Hepatocyte (in vitro differentiated cells): ENCODE measurements at places on chromosomes 4 and X. TPM values are rescaled to one million over a fixed set of nuclear protein-coding genes. Genes with fewer than 3 reads are reported as not detected.

DNA sequence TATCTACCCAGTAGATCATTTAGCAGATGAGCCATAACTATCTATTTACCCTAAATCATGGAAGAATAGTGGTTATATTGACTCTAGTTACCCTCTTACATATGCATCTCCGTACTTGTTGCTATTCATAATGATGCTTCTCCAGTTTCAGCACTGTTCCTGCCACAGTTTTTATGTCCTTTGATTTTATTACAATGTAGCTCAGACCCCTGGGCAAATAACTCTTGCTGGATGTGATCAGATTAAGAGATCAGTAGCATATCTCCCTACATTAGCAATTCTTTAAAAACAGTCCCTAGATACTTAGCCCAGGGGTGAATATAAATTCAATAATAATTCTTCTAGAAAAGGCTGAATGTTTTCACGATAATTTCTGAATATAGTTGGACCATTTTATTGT lies 696.5 kb downstream of the ADGRL3 start:
- DNase-seq: no peak
- H3K4me3 ChIP-seq: no peak overlapping the region
- H3K27ac ChIP-seq: no peak overlapping the region
- peaks cover 3% of the 10 kb centered on the region for H3K27me3 ChIP-seq
- H3K36me3 ChIP-seq: no peaks in the 10 kb centered on the region

Gene SOWAHD
- polyA plus RNA-seq: 1.3 and 2.0 TPM in 2 replicates

GRCh38 chr4:18109676-18110075 lies 88.1 kb upstream of the LCORL start:
- peaks cover 2% of the 10 kb centered on the region for H3K4me1 ChIP-seq
- no peak overlapping the region for H3K27ac ChIP-seq
- H3K4me3 ChIP-seq: no peak overlapping the region

- H3K27me3 ChIP-seq: no peaks in the 10 kb centered on the region
- no peaks in the 10 kb centered on the region for H3K4me1 ChIP-seq
- H3K4me3 ChIP-seq: no peak overlapping the region
- H3K36me3 ChIP-seq: no peaks in the 10 kb centered on the region
- H3K27ac ChIP-seq: no peak overlapping the region
- DNase-seq: no peak
These were observed 41.4 kb upstream of the CHRDL1 start for GRCh38 chrX:110836982-110837381.

- H3K27me3 ChIP-seq: no peaks in the 10 kb centered on the region
- no peak overlapping the region for H3K4me3 ChIP-seq
- no peak overlapping the region for H3K27ac ChIP-seq
These were observed 27.4 kb upstream of the CLDN24 start for GRCh38 chr4:183349673-183350072.

DNA sequence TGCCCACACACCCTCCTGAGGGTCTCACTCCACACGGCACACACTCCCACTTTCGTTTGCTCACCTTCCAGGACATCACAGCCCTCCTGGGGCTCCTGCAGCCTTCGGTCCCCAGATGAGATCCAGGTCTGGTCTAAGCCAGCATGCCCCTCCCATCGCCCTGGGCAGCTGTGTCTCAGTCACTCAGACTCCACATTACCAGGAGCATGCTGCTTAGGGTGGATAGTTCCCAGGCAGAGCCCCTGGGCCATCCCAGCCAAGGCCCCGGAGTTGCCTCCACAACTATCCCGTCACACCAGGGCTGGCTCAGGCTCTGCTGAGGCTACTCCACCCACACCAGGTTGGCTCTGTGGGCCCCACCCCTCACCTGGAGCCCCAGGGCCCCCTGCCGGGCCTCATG lies 50.4 kb upstream of the PSAPL1 start:
- DNase-seq: no peak
- no peaks in the 10 kb centered on the region for H3K4me1 ChIP-seq
- no peaks in the 10 kb centered on the region for H3K36me3 ChIP-seq
- no peak overlapping the region for H3K27ac ChIP-seq
- H3K27me3 ChIP-seq: no peaks in the 10 kb centered on the region

Gene FREM3
- 0.64 TPM in 1 of 2 replicates, not detected in the other for polyA plus RNA-seq

DNA sequence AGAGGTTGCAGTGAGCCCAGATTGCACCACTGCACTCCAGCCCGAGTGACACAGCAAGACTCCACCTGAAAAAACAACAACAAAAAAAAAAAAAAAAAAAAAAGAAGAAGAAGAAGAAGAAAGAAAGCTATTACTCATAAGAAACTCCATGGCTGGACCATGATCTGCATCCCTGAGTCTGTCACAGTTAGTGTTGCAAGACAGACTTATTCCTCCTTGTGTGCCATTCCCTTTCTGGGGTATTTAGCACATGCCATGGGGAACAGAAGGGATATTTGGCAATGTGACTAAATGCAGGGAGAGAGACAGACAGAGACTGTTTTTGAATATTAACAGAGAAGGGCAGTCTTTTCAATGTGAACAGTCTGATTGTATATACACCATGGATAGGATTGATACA lies 16.7 kb upstream of the PDS5A start:
- H3K36me3 ChIP-seq: no peaks in the 10 kb centered on the region
- no peak for DNase-seq
- no peaks in the 10 kb centered on the region for H3K27me3 ChIP-seq
- no peak overlapping the region for H3K27ac ChIP-seq
- H3K4me1 ChIP-seq: no peaks in the 10 kb centered on the region

DNA sequence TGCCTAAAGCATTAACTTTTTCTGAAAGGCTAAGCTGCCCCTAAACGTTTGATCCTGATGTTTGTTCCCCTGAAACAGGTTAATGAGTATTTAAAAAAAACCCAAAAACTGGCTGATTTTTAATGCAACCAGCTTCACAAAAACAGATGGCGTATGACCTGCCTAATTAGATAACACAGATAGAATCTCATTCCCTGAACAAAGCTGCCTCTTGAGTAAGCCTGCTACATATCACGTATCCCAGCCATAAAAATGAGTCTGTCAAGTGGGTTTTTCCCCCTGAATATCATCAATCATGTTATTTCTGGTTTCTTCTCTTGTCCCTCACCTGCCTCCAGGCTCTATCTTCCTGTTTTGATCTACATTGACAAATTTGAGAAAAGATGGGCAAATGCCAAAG lies 154.2 kb upstream of the FAM9B start:
- H3K27ac ChIP-seq: no peak overlapping the region
- H3K4me3 ChIP-seq: no peak overlapping the region
- H3K36me3 ChIP-seq: no peaks in the 10 kb centered on the region
- H3K27me3 ChIP-seq: no peaks in the 10 kb centered on the region
- no peaks in the 10 kb centered on the region for H3K4me1 ChIP-seq

GRCh38 chr4:169059306-169060211 lies 49.5 kb upstream of the CBR4 start:
- no peak for DNase-seq
- H3K27ac ChIP-seq: no peak overlapping the region

Gene TRPC3
- 1.9 and 2.7 TPM in 2 replicates for polyA plus RNA-seq

Gene SHROOM4
- 1.6 and 2.8 TPM in 2 replicates for polyA plus RNA-seq

DNA sequence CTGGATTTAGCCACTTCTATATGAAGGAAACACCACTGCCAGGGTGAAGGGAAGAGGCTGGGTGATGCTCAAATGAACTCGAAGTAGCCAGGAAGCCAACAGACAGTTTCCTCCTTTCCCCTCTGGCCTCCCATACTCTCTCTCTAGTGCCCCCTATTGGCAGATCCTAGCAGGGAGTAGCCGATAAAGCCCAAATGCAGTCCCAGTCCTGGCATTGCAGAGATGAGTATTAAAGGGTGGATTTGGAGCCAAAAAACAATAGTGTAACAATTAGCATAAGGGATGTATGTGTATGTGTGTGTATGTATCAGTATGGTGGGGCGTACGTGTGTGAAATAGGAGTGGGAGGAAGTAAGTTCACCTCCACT lies 213.8 kb upstream of the LDB2 start:
- no peak overlapping the region for H3K27ac ChIP-seq
- H3K4me1 ChIP-seq: no peaks in the 10 kb centered on the region
- peak; percentile 13 for DNase-seq
- H3K4me3 ChIP-seq: no peak overlapping the region
- H3K27me3 ChIP-seq: no peaks in the 10 kb centered on the region

Gene HSD17B13
- 0.30 and 0.81 TPM in 2 replicates for polyA plus RNA-seq

DNA sequence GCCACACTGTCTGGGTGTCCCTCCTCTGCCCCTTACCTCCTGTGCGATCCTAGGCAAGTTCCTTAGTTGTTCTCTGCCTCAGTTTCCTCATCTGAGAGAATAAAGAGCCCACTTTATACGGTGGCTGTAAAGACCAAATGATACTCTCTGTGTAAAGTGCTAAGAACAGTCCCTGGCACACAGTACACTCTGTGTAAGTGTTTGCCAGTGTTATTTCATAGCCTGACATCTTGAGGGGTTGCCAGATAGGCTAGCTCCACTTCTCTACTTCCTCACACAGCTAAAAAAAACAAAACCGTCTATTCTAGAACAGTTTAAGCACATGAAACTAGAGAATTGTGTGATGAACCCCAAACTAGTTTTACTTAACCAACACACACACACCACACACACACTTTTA lies 17.1 kb downstream of the SPON2 start:
- peaks cover 5% of the 10 kb centered on the region for H3K4me1 ChIP-seq
- H3K36me3 ChIP-seq: no peaks in the 10 kb centered on the region
- no peak for DNase-seq
- H3K27ac ChIP-seq: no peak overlapping the region
- no peaks in the 10 kb centered on the region for H3K27me3 ChIP-seq

DNA sequence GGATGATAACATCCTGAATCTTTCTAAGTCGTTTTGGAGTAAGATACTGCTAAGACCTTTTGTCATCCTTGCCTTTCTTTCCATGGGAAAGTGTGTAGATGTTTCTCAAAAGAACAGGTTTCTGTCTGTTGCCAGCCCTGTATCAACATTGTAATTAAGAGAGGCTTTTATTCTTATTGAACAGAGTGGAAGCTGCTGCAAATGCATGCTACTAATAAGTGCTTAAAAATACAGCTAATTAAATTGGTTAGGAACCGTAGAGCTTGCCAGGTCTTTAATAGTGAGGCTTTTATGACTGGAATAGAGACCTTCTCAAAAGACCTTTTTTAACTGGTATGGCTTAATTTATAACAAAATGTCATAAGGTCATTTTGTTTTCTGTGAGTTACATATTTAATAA lies 34.4 kb downstream of the INTU start:
- no peaks in the 10 kb centered on the region for H3K4me1 ChIP-seq
- DNase-seq: no peak
- H3K27me3 ChIP-seq: no peaks in the 10 kb centered on the region
- H3K4me3 ChIP-seq: no peak overlapping the region
- H3K27ac ChIP-seq: no peak overlapping the region

Gene SGMS2
- polyA plus RNA-seq: 28.7 and 33.1 TPM in 2 replicates

DNA sequence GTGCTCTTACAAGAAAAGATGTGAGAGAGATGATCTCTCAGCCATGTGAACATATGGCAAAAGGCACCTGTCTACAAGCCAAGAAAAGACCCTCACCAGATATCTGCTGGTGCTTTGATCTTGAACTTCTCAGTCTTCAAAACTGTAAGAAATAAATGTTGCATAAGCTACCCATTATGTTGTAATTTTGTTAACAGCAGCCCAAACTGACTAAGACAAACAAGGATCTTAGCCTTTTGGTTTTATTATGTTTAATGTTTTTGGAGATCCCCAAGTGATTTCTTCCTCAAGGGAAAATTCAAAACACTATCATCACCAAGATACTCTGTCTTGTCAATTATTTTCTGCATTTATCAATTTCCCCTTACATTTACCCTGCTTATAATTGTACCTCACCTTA lies 21.8 kb upstream of the CCNI start:
- no peaks in the 10 kb centered on the region for H3K36me3 ChIP-seq
- H3K27me3 ChIP-seq: no peaks in the 10 kb centered on the region
- H3K4me1 ChIP-seq: peaks cover 3% of the 10 kb centered on the region
- no peak overlapping the region for H3K27ac ChIP-seq
- H3K4me3 ChIP-seq: no peak overlapping the region

DNA sequence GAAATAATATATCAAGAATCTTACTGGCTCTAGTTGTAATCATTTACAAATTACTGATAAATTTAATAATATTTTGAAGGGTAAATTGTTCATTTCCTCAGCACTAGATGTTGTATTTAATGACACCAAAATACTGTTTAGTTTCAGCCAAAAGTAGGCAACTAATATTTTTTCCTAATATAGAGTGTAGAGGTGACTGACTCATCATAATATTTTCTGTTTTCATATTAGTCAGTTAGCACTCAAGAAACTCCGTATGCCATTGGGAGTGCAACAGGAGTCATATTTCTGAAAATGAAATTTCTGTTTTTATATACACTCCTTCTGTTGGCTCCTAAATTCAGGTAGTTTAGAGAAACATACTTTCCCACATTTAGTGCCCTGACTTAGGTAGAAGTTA lies 36.6 kb upstream of the PTPN13 start:
- no peak for DNase-seq
- no peaks in the 10 kb centered on the region for H3K27me3 ChIP-seq
- peaks cover 11% of the 10 kb centered on the region for H3K4me1 ChIP-seq
- H3K4me3 ChIP-seq: no peak overlapping the region

DNA sequence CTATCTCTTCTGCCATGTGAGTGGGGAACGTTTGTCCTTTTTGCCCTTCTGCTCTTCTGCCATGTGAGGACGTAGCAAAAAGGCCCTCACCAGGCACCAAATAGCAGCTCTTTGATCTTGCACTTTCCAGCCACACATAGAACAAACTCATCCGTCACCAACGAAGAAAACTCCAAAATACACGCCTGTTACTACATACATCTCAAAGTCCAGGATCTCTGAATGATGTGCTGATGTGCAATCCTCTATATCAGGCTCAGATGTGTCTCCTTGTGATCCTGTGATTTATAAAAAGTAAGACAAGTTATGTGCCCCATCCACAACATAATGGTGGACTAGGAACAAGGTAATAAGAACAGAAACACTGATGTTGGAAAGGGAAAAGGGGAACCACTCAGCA lies 9.8 kb upstream of the TAB3 start:
- no peaks in the 10 kb centered on the region for H3K4me1 ChIP-seq
- no peak overlapping the region for H3K4me3 ChIP-seq
- no peak for DNase-seq
- no peaks in the 10 kb centered on the region for H3K36me3 ChIP-seq
- H3K27ac ChIP-seq: no peak overlapping the region
- H3K27me3 ChIP-seq: no peaks in the 10 kb centered on the region

GRCh38 chr4:70855464-70855863 lies 15.8 kb upstream of the GRSF1 start:
- H3K27ac ChIP-seq: no peak overlapping the region
- no peaks in the 10 kb centered on the region for H3K4me1 ChIP-seq
- no peaks in the 10 kb centered on the region for H3K36me3 ChIP-seq
- DNase-seq: no peak
- H3K4me3 ChIP-seq: no peak overlapping the region

DNA sequence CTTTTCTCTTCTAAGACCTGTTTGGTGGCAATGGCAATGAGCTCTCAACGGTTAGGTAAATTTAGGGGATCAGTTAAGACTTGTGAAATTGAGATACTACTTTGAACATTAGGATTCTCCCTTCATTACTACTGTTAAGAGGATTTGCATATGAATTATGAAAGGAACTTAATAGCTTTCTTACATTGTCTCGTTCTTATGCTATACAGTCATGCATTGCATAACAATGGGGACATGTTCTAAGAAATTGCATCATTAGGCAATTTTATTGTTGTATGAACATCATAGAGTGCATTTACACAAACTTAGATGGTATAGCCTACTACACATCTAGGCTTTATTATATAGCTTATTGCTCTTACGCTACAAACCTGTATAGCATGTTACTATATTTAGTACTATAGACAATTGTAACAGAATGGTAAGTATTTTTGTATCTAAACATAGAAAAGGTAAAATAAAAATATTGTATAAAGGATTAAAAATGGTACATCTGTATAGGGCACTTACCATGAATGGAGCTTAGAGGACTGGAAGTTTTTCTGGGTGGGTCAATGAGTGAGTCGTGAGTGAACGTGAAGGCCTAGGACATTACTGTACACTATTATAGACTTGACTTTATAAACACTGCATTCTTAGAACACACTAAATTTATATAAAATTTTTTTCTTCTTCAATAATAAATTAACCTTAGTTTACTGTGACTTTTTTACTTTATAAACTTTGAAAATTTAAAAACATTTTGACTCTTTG lies 62.5 kb downstream of the PAQR3 start:
- no peak overlapping the region for H3K27ac ChIP-seq
- DNase-seq: no peak
- no peaks in the 10 kb centered on the region for H3K4me1 ChIP-seq

Gene LIMCH1
- polyA plus RNA-seq: 10.6 and 15.5 TPM in 2 replicates
